Stimulated activated naive CD8-positive, alpha-beta T cell treated with anti-CD3 and anti-CD28 coated beads, Interleukin-15, Interleukin-2, amounts not matched to agents 100 U/mL and 50 U/mL, for 24 hours (primary cell): ENCODE measurements at places on chromosomes 4 and X.
A peak's percentile ranks its signal among the peaks of the same experiment; 100 is the strongest.

DNA sequence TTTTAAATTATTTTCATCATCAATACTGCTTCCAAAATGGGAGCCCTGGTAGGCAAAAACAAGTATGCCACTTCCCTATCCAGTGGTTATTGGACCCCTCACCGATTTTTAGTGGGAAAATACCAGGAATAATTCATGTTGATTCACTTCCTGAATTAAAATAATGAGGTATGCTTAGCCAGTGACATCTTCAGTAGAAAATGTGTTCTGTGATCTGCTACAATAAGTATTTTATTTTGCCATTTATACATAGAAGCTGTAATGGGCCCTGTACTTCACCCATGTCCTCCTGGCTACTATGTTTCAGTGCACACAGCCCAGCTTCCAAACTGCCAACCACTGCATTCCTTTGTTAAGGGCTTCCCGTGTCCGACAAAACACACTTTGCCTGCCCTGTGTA lies 41.0 kb upstream of the KLHL34 start:
- DNase-seq, result no peak

DNA sequence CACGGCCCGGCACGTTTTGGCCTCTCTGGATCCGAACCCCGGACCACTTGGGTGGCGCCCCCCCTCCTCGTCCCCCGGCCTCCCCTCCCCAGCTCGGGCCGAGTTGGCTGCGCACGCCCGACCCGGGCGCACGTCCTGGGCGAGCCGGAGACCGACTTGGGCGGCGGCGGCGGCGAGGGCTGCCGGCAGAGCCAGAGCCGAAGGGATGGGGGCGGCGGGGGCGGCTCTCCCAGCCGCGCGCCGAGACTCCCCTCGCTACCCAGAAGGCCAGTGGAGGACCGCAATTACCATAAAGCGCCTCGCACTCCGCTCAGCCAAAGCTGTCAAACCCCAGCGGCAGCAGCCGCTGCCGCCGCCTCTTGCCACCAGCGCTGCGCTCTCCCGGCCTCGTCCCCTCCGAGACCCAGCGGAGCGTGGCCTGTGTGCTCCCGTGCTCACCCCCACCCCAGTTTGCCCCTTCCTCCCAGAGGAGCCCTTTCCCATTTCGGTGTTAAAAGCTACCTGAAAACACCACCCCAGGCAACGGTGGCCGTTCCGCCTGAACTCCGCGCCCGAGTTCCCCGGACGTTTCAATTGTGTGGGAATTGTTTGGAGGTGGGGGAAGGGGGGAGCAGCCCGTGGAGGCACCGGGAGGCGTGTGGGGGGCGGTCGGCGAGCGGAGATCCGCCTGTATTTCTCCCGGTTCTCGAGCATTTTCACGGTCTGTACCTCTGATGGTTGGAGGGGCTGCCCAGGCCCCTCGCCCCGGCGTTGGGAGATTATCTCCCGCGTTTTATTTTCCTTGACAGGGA lies 701 bp upstream of the BCOR start:
- DNase-seq, result peak; percentile 53

GRCh38 chr4:140579278-140579677 lies 10.5 kb upstream of the UCP1 start:
- DNase-seq, result no peak

GRCh38 chr4:54505362-54505761 lies 152.4 kb upstream of the KIT start:
- no peak for DNase-seq

- DNase-seq, result no peak
Observed at GRCh38 chr4:122900314-122900713, 22.1 kb downstream of the NUDT6 start.

DNA sequence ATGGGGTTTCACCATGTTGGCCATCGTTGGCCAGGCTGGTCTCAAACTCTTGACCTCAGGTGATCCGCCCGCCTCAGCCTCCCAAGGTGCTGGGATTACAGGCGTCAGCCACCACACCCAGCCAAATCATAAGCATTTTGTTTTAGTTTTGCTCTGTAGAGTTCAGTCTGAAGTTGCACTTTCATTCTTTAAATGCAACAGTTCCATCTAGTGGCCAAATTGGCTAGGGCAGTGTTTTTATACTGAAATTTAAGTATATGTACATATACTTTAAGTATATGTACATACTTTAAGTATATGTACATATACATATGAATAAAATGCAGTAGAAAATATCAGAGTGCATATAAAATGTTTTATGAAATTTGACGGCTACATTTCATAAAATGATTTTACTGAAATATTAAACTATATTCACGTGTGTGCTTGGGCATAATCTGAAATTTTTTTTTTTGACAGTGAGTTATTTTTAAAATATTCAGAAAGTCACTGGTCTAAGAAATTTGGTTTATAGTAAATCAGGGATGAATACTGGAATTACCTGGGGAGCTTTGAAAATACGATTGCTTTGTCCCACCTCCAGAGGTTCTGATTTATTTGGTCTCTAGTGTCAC lies 145.5 kb downstream of the NWD2 start:
- peak; percentile 10 for DNase-seq

- DNase-seq, result peak; percentile 35
Observed at GRCh38 chr4:3291969-3292570, 751 bp upstream of the RGS12 start.

GRCh38 chrX:13533726-13534125 lies 35.7 kb upstream of the EGFL6 start:
- DNase-seq, result no peak

- DNase-seq, result no peak
Observed at GRCh38 chr4:125016892-125017299, 297.9 kb upstream of the FAT4 start.
